ENCODE measurements at places on chromosomes 13 and 19.

- no peak for DNase-seq
Measured at GRCh38 chr13:72960114-72960513, 98.7 kb upstream of the KLF5 start.

- no peak for DNase-seq
Measured at GRCh38 chr13:59997976-59998375, 165.8 kb downstream of the DIAPH3 start.

DNA sequence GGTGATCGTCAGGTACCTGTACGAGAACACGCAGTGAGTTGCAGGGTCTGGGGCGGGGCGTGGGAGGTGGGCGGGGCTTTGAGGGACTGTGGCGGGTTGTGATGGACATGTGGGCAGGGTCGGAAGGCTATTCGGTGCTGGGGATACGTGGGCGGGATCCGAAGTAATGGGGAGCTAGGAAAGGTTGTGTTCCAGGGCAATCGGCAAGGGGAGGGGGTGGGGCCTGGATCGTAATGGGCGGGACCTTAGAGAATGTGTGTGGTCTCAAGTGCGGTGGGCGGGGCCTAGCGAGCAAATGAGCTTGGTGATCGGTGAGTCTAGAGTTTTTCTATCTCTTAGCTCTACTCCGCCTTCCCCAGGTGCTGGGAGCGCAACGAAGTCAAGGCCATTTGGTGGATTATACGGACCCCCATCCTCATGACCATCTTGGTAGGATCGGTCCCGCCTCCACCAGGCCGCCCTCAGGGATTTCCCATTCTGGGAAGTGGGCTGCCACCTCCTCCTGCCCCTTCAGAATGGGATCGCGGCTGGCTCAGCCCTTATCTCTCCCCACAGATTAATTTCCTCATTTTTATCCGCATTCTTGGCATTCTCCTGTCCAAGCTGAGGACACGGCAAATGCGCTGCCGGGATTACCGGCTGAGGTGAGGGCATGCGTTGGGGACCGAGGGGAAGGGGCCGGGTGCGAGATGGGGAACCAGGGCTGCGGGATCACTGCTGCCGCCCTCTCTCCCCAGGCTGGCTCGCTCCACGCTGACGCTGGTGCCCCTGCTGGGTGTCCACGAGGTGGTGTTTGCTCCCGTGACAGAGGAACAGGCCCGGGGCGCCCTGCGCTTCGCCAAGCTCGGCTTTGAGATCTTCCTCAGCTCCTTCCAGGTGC is 9.6 kb downstream of the GIPR start:
- peak; percentile 97 for DNase-seq

DNA sequence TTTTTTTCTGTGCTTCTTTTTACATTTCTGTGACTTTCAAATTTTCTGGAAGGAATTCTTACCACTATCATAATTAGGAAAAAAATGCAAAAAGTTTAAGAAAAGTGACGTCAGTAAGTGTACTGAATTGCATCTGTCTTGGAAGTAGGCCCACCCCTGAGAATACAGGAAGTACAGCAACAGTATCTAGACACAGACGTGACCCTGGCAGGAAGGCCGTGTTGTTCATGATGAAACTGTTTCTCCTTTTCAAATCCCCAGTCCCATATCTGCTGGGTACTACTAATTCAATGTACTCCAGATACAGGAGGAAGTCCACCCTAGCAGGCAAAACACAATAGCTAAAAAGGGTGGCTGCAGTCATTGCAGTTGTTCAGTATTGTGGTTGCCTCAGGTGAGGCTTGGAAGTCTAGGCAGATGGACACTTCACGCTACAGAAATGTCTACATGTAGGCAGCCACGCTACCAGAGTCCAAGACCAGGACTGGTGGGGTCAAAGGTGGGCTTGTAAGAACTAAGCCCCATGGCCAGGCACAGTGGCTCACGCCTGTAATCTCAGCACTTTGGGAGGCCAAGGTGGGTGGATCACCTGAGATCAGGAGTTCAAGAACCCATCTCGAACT is 49.6 kb upstream of the MED4 start:
- no peak for DNase-seq

DNA sequence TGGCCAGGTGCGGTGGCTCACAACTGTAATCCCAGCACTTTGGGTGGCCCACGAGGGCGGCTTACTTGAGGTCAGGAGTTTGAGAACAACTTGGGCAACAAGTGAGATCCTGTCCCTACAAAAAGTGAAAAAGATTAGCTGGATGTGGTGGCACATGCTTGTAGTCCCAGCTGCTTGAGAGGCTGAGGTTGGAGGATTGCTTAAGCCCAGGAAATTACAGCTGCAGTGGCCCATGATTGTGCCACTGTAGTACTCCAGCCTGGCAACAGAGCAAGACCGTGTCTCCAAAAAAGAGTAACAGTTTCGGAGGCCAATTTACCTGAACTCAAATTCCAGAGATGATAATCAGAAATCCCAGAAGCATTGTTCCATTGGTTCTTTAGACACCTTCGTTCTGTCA is 4.4 kb downstream of the ZNF473 start:
- DNase-seq = no peak

GRCh38 chr13:59477011-59477410 is 686.7 kb downstream of the DIAPH3 start:
- no peak for DNase-seq

- no peak for DNase-seq
Measured at GRCh38 chr13:75360170-75360569, 121.8 kb downstream of the TBC1D4 start.

- no peak for DNase-seq
Measured at GRCh38 chr19:10299545-10300458, 9.8 kb downstream of the ZGLP1 start.

GRCh38 chr13:77991003-77991402 is 72.4 kb upstream of the EDNRB start:
- no peak for DNase-seq

GRCh38 chr13:46149272-46150133 is 32.5 kb downstream of the LCP1 start:
- DNase-seq = no peak

GRCh38 chr19:31347354-31347753 is 1.9 kb downstream of the TSHZ3 start:
- no peak for DNase-seq

DNA sequence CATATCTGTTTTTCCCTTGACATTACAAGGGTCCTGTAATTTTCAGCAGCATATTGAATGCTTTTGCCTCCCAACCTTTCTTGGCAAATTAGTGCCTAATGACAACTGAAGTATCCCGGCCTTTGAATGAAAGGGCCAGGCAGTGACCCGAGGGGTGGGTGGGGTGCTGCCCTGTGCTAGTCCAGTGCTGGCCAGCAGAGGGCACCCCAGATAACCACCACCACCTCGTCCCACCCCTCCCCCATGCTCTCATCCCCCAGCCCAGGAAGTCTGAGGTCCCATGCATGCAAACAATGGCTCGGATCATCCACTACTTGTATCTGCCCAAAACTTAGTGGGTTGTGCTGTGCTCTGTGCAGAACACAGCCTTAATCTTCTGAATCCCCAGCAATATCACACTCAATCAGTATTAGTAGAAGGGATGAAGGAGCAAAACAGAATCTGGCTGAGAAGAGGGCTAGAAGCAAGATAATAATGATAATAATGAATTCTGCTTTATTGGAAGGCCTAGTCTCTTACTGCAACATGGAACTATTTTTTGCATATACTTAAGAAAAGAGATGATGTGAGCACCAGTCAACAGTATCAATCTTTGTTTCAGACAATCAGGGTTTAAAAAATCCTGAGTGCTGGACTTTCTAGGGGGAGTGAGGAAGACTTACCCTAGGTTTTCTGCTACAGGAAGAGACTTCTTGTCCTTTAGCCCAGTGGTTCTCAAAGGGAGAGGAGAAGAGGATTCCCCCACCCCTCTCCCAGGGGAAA is 3.8 kb downstream of the ATP12A start:
- no peak for DNase-seq

DNA sequence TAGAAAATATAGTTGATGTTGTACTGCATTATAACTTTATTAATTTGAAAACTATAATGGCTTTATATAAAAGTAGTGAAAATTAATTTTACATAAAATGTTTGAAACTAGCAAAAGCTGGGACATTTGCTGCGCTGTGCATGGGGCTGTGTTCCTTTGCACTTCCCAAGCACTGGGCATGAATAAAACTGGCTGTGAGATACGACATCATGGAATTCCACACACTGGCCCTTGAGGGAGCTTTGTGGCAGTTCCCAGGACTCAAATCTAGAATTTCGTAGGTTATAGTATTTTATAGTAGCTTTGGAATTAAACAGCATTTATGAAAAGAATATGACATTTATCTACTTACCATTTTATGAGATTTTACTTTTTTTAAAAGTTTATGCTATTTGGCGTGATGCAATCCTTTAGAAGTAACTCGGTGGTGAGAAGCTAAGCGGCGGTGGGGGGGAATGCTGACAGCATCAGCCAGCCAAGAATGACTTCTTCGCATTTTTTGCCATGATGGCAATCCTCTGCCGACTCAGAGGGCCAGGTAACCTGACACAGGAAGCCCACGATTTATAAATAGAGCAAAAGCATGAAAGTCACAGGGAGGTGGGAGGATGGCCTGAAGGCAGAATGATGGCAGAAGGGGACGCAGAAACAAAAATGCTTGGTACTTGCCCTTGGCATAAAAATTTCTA is 553.5 kb downstream of the MYO16 start:
- no peak for DNase-seq

- DNase-seq = no peak
Measured at GRCh38 chr19:41895745-41896580, 13.0 kb downstream of the ARHGEF1 start.

GRCh38 chr13:40175639-40176038 is 490.8 kb downstream of the FOXO1 start:
- DNase-seq = no peak

DNA sequence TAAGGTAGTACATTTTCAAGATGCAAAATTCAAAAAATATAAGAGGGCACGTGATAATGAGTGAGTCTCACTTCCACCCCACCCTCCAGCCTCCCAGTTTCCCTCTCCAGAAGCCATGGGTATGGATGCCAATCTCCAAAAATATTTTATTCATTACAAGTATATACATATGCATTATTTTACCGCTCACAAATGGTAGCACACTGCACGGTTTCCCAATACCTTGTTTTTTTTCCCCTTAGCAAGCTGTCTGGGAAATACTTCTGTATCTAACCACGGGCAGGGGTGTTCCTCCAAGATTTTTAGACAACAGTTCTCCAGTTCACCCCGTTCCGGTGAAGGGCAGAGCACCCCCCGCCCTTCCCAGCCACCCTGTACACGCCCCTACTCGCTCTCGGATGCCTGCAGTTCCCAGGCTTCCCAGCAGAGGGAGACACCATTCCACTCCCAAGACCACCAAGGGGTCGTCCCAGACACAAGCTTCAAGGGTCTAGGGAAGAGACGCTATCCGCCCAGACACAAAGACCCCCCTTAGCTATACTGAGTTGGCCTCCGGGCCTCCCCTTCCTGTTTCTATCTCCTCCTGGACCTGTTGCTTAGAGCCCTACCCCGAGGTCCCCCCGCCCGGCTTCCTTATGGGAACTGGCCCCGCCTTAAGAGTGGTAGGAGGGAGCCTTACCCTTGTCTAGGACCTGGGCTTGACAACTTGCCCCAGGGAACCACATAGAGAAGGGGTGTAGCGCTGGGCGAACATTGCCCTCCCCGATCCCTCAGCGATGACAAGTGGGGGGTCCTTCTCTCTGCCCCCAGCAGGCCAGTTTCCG is 1.1 kb upstream of the FXYD3 start:
- DNase-seq = peak; percentile 74

GRCh38 chr13:66585669-66586203 is 644.4 kb downstream of the PCDH9 start:
- DNase-seq = no peak

DNA sequence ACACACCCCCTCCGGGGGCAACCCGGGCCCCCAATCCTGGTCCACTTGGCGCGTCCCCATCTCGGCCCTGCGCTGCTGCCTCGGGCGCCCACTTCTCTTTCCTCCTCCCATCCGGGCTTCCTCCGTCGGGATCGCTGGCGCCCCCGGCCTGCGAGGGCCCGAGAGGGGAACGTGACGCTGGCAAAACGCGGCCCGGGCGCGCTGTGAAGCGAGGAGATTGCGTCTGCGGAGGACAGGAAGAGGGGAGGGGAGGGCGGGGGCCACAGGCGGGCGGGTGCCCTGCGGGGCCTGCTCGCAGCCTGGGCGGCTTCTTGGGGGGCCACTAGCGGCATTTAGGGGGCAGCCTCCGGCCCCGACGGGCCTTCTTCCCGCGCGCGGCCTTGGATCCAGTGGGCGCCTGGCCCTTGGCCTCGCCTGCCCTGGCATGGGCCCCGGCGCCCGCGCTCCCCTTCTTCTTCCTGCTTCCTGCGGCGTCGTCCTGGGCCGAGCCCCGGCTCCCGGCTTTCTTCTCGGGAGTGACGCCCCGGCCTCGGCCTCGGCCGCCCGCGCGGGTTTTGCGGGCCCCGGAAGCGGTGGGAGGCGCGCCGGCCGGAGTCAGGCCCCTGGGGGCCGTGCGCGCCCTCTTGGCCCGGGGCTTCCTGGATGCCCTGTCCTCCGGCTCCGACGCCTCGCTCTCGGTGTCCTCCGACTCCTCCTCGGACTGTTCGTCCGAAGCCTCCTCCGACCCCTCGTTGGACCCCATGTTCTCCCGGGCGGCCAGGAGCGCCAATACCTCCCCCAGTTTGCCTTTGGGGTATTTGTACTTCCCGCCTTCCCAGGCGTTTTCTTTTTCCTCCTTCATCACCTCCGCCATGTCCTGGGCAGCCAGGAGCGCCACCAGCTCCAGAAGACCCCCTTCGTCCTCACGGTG is 2.2 kb downstream of the PNMA8B start:
- no peak for DNase-seq

DNA sequence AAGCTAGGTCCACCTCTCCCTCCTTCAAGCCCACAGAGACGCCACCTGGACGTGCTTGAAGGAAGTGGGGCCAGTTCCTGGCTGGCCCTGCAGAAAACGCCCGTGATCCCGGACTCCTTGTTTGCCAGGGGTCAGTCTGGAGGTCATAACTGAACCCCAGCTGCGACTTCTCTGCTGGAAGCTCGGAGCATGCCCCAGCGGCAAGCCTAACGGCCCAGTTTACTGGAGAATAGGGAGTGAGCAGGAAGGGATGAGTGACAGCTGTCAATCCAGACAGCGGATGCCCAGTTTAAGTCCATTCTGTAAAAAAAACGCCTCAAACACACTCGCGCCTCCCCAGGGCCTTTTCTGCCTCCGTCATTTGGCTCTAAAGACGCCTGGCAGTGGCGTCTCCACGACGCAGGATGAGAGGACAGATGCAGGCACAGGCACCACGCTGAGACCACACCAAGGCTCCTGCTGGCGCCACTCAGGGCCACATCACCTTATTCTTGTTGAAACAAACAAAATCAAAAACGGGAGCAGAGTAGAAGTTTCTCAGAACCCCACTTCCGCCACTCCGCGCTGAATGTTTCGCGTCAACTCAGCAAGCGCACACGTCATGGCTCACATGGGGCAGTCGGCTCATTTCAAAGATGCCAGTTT is 57.6 kb downstream of the RASA3 start:
- no peak for DNase-seq
